ENCODE measurements at places on chromosomes 2 and 18.

DNA sequence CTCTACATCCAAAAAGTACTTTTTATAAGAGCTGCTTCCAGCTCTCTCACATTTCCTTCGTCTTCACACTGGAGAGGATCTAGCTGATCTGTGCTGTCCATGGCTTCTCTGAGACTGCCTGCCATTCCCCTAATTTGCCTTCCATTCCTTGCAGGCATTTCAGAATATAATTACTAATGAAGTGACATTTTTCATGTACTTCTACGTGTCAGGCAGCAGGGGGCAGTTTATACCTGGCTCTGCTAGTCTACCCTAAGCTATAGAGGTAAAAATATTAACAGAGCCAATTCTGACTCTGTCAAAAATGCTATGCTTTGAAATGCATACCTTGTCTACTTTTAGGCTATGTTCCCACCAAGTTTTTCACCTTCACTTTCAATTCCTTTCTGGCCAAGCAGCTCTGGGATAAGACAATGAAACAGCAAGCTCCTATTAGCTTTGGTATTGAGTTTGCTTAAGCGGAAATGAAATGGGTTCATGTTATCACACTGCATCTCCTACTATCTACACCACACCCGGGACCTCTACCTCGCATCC, 81.9 kb downstream of the MEP1B start:
- no peak for DNase-seq

- peak; percentile 68 for DNase-seq
Measured at GRCh38 chr2:235492850-235493344, 946 bp upstream of the AGAP1 start.

GRCh38 chr2:80058562-80058961, 246.0 kb downstream of the LRRTM1 start:
- no peak for DNase-seq

DNA sequence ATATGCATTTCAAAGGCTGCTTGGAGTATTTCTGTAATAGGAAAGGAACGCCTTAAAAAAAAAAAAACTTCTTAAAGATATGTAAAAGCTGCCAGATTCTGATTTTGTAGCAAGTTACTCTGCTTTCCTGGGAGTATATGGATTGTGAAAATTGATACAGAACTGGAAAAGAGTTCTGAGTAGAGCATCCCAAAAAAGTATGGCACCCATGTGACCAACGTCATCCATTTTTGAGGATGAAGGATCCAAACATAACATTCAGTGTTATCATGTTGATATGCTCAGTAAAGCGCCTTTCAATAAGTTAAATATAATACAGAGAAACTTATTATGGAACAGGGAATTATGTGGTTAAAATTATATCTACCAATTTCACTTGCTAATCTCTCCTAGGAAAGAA, 978.4 kb upstream of the POU3F3 start:
- DNase-seq: no peak

- DNase-seq: no peak
Measured at GRCh38 chr2:3650140-3650920, 7.7 kb upstream of the ALLC start.

DNA sequence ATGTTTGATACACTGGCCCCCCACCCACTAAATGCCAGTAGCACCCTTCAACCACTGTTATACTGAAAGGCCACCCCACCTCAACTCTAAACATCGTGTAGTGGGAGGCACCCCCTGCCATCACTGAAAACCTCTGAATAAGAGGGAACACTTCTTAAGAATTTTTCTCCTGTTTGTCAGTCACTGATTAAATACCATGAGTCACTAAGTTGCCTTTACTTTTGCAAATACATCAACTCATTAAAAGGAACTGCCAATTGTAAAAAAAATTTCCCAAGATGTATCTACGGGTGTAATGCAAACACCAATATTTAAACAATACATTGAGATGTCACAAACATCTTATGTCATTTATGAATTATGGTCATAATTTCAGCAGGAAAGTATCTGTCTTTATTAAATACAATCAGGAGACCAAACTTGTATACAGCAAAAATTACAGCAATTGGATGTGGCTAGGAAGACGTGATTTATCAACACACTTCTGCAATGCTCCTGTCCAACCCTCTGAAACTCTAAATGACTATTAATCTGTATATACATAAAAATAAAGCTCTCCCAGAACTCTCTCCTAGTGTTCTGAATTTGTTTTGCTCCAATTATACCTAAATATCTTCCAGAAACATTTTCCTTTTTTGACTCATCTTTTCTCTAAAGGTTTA, 144.1 kb upstream of the STK17B start:
- no peak for DNase-seq

DNA sequence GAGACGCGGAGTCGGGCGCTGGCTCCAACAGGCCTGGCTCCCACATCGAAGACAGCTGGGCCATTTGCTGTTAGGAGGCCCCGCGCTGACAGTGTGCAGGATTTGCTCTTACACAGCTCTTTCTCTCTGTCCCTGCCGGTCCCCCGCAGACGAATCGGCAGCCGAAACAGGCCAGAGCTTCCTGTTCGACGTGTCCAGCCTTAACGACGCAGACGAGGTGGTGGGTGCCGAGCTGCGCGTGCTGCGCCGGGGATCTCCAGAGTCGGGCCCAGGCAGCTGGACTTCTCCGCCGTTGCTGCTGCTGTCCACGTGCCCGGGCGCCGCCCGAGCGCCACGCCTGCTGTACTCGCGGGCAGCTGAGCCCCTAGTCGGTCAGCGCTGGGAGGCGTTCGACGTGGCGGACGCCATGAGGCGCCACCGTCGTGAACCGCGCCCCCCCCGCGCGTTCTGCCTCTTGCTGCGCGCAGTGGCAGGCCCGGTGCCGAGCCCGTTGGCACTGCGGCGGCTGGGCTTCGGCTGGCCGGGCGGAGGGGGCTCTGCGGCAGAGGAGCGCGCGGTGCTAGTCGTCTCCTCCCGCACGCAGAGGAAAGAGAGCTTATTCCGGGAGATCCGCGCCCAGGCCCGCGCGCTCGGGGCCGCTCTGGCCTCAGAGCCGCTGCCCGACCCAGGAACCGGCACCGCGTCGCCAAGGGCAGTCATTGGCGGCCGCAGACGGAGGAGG, 3.5 kb downstream of the GDF7 start:
- no peak for DNase-seq

GRCh38 chr2:37718515-37719161, 47.2 kb upstream of the CDC42EP3 start:
- no peak for DNase-seq

- no peak for DNase-seq
Measured at GRCh38 chr2:207987025-207987716, 38.2 kb downstream of the PLEKHM3 start.

DNA sequence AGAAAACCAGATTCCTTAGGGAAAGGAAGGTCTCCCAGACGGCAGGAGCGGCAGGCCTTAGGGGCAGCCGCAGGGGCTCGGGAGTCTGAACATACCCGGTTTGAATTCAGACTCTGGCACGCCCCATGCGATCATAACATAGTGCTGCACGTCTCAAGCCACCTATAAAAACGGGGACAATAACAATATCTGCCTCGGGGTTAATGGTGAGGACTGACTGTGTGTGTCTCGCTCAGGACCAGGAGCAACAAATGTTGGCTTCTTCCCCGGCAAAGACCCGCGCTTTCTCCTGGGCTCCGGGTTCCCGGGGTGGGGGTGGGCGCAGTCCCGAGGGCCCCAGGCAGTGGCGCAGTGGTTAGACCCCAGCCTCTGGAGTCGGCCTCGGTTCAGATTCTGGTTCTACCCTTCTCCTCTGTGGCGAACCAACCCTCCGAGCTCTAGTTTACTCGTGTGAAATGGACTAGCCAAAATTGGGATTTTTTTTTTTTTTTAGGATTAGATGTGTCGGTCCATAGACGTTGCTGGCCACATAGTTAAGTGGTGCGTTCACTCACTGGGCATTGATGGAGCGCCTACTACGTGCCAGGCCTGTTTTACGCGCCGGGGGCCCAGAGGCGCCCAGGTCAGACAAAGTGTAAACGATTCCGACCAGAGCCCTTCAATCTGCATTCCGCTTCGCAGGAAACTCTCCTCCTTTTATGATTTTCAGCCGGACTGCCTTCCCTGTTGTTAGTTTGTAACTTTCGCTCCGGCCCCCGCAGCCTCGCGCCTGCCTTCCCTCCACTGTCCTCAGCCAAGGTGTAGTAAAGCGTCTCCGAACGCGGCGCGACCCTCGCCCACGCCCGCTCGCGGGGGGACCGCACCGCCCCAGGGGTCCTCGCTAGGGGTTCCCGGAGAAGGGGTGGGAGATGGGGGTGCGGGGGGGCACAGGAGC, 820 bp upstream of the SH3BP4 start:
- no peak for DNase-seq

- DNase-seq: no peak
Measured at GRCh38 chr2:44772131-44772530, 169.4 kb upstream of the SIX3 start.

DNA sequence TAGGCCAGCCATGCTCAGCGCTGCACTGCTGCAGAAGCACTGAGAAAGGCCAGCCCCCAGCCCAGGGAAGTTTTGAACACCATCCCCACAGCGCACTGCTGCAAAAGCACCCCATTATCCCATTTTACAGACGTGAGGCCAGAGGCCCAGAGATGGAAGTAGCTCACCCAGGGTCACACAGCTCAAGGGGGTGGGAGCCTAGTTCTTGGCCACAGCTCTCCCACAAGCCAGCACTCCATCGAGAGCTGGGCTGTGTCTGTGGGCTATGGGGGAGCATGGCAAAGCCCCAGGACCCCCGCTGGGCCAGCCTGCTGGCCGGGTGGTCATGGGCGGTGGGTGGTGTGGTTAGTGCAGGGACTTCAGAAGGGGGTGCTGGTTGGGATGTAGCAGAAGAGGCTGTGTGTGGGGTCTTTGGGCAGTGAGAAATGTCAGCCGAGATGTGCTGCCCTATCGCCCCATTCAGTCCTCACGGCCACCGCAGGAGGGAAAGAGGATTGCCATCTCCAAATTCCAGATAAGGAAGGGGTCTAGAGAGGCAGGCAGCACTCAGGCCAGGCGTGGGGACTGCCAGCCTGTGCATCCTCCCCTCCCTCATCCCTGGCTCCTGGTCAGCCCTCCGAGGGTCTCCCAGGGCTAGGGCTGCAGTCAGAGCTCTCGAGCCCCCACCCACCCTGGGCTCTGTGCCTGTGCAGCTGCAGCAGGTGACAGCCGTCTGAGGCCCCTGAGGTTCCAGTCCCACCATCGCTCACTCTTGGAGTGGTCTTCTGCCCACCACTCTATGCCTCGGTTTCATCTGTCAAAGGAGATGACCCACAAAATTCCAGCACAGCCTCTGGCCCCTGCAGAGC, 17.0 kb upstream of the GPR17 start:
- no peak for DNase-seq

GRCh38 chr2:96129528-96130120, 8.7 kb downstream of the ASTL start:
- no peak for DNase-seq

DNA sequence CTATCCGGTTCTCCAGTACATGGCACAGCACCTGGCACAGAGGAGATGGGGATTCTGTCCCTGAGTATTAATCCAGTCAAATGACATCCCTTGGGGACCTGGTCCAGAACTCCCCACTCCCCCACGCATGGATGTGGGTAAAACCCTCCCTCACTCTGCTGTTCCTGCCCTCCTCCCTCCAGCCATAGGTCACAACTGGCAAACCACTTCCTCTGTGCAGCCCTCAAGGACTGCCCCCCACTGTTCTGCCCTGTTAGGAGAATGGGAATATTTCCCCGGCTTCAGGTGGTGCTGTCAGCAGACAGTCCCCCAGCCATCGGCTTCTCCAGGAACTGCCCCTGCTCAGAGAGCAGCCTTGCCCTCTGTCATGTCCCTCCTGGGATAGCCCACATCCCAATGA, 1.5 kb upstream of the TFCP2L1 start:
- DNase-seq: no peak

- DNase-seq: no peak
Measured at GRCh38 chr2:102504833-102505232, 31.8 kb downstream of the SLC9A4 start.

- no peak for DNase-seq
Measured at GRCh38 chr2:98252038-98252773, 94.0 kb upstream of the CNGA3 start.

DNA sequence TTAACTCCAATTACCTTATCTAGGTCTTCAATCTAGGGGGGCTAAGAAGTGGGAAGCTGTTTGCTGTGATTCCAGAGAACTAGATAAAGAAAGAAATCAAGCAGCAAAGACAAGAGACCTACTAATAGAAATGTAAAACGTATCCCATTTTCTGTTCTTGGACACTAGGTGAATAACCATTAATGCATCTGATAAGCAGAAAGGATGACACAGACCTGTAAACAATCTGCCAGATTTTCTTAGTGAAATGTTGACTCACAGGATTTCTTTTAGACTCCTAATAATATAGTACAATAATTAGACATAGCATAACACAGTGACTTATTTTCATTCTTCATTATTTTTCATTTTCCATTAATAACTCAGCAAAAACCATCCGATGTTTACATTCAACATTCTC, 1.3 kb downstream of the WDR35 start:
- no peak for DNase-seq

- no peak for DNase-seq
Measured at GRCh38 chr2:26457695-26458364, 20.1 kb downstream of the OTOF start.

GRCh38 chr2:37695336-37695735, 23.9 kb upstream of the CDC42EP3 start:
- no peak for DNase-seq

DNA sequence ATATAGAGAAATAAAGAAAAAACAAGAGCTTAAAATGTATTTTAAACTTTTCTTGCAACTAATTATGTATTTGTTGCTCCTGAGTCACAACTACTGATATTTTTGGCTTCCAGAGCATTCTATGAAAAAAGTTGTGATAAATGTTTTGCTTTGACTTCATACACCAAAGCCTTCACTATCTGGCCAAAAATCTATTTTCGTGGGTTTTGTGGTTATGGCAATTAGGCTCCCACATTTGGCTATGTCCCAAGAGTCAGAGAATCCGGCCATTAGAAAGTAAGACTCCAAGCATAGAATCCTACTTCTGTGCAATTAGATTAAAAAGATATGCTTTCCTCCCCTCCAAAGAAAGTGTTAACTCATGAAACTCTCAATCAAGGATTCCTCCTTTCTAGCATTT, 1456.1 kb upstream of the ACVR2A start:
- DNase-seq: no peak

GRCh38 chr18:25253779-25254178, 98.2 kb downstream of the ZNF521 start:
- DNase-seq: no peak

GRCh38 chr2:151922845-151923666, 94.8 kb upstream of the ARL5A start:
- DNase-seq: no peak

DNA sequence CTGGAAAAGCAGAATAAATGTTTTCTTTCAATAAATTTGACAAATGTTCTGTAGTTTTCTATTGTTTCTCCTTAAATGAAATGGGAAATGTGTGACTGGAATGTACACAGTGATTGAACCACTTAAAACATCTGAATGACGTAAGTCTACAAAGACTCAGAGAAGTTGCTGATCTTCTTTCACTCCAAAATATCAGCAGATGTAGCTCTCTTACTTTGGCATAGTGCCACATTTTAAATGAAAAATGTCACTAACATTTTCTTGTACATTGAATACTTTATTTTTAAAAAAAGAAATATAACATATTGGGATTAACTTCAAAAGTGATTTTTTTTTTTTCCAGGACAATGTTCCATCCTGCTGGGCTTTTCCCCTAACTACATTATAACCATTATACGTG, 565.6 kb downstream of the TMEM182 start:
- DNase-seq: no peak

All from H1 (cell line).